ENCODE measurements at places on chromosomes 7 and 10. TPM values are rescaled to one million over a fixed set of nuclear protein-coding genes. Genes with fewer than 3 reads are reported as not detected.
A peak's percentile ranks its signal among the peaks of the same experiment; 100 is the strongest.

Gene PPP1R3C
- 4.2 TPM for total RNA-seq

- no peaks in the 10 kb centered on the region for H3K36me3 ChIP-seq
- no peak overlapping the region for H3K4me3 ChIP-seq
- H3K27ac ChIP-seq: no peak overlapping the region
Measured at GRCh38 chr7:46586406-46586805, 665.3 kb upstream of the IGFBP3 start.

Gene CDHR3
- 1.0 TPM for total RNA-seq

DNA sequence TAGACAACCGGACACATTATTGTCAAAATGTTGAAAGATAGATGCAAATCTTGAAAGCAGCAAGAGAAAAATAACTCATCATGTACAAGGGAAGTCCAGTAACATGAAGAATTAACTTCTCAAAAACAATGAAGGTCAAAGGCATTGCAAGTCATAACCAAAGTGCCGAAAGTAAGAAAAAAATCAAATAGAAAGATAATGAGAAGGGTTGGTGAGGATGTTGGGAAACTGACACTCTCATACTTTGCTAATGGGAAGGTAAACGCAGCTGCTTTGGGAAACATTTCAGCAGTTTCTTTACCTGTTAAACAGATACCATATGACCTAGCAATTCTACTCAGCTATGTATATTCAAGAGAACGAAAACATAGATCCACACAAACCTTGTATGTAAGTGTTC is 303.0 kb downstream of the ARL4A start:
- no peaks in the 10 kb centered on the region for H3K36me3 ChIP-seq
- no peak overlapping the region for H3K4me3 ChIP-seq
- no peak overlapping the region for H3K27ac ChIP-seq
- no peak for DNase-seq
- no peaks in the 10 kb centered on the region for H3K4me1 ChIP-seq
- H3K27me3 ChIP-seq: no peaks in the 10 kb centered on the region

Gene MYH16
- total RNA-seq: not detected

DNA sequence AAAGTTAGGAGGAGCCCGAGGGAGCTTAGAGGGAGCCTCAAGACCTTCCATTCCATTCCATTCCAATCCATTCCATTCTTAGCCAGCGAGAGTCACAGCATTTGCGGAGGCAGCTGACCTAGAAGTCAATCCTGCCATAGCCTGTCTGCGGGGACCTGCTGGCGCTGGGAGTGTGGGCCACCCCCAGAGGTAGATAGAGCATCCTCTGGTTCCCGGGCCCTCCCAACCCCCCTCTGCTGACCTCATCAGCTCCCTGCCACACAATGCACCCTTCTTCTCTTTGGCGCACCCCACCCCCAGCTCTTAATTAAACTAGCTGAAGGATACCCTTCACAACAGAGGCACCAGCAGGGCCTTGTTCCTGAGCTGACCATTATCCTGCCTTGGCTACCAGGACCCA is 152.5 kb upstream of the ZMIZ1 start:
- H3K4me1 ChIP-seq: peaks cover 18% of the 10 kb centered on the region
- no peaks in the 10 kb centered on the region for H3K36me3 ChIP-seq
- no peaks in the 10 kb centered on the region for H3K27me3 ChIP-seq
- no peak overlapping the region for H3K4me3 ChIP-seq

DNA sequence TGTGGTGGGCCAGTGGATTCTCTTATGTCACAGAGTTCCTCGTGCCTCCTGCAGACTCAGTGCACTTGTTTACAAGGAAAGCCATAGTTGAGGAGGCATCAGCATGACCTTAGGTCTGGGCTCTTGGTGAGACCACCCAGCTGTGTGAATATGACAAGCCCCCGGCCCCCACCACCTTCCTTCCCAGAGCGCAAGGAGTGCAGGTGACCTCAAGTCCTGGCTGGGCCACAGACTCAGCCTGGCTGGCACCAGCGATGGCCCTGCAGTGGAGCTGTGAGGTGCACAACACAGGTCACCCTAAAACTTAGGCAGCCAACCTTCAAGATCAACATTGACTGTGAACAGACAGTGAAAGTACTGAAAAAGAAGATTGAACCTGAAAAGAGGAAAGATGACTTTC is 14.2 kb upstream of the SEMA3E start:
- no peaks in the 10 kb centered on the region for H3K27me3 ChIP-seq
- no peak for DNase-seq
- no peaks in the 10 kb centered on the region for H3K4me1 ChIP-seq
- no peaks in the 10 kb centered on the region for H3K36me3 ChIP-seq
- no peak overlapping the region for H3K27ac ChIP-seq

- H3K27ac ChIP-seq: peak overlapping the region; percentile 91
- no peak for DNase-seq
- H3K36me3 ChIP-seq: no peaks in the 10 kb centered on the region
- H3K4me3 ChIP-seq: peak overlapping the region; percentile 77
- no peaks in the 10 kb centered on the region for H3K27me3 ChIP-seq
Measured at GRCh38 chr10:96044736-96045135, 1.4 kb downstream of the CCNJ start.

DNA sequence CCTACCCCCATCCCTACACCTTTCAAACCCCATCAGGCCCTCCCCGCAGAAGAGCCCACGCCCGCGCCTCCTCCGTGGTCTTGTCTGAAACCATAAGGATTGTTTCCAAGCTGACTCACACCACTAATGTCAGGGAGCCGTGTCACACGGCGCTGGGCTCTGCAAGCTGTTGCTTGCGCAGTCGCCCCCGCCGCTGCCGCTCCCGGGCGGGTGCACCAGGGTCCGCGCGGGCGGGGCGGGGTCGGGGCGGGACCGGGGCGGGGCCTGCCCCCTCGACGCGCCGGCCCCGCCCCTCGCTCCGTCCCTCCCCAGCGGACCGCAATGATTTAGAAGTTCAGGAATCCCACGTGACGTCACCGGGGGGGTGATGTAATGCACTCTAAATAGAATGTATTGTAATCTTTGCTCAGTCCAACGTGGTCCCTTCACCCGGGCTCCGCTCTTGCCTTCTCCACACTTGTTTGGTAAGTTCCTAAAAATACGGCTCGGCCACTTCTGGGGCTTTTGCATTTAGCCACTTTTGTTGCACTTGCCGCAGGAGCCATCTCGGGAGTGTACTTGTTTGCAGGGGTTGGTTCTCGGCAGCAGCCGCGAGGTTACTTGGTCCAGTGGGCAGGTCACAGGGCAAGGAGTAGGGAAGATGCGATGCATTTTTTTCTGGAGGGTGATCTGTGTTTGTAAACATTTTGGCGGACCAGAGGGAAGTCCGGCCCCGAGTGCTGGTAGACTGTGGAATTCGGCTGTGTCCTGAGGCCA is 3.2 kb upstream of the CREB5 start:
- H3K27me3 ChIP-seq: peaks cover 60% of the 10 kb centered on the region
- peak overlapping the region; percentile 68 for H3K4me3 ChIP-seq
- H3K4me1 ChIP-seq: peaks cover 34% of the 10 kb centered on the region
- peak; percentile 84 for DNase-seq
